ENCODE measurements at places on chromosomes 7 and 10.

DNA sequence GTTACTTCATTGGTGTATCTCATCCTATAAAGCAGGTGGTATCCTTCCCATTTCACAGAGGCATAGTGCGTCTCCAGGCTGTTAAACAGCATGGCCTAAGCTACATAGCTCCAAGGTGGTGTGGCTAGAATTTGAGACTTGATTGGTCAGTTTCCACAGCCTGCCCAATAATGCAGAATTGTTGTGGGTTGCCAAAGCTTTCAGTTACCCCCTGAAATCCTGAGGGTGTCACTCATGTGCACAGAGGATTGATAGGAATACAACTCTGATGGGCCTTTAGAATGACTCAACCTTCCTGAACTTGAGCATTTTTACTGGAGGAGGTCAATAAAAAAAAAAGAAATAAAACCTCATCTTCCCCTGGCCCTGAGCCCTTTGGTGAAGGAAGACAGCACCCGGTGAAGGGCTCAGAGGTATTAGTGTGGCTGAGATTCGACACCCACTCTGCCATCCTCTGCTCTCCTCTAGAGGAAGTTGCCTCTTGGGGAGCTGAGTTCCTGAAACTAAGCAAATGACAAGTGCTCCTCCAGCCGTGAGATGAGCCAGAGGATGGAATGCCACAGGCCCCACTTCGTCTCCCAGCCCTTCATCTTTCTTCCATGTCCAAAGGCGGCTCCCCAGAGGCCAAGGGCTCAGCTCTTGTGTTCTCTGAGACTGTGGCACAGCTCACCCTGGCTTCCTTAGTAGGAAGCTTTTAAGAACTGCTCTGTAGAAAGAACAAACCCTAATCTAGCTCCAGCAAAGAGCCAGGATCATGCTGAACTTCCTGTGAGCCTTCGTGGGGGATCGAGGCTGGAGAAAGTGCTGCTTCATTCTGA, 1.0 kb downstream of the ACSL5 start:
- DNase-seq: no peak

GRCh38 chr7:27205325-27206280, 5.7 kb upstream of the HOXA13 start:
- DNase-seq: no peak

DNA sequence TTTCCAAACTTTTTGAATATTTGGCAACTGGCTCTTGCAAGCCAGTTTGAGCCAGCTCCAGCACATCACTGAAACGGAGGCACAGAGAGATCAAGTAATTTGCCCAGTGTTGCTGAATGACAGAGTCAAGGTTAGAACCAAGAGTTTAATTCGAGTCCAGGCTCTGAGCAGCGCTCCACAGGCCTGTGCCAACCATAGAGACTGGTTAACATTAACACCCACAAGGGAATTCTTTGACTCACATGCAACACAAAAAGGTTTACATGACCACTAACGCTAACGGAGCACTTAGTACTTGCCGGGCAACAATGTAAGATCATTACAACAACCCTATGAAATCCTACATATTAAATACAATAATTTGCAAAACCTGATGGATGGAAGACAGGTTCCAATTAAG, 1.5 kb downstream of the RGS10 start:
- no peak for DNase-seq

DNA sequence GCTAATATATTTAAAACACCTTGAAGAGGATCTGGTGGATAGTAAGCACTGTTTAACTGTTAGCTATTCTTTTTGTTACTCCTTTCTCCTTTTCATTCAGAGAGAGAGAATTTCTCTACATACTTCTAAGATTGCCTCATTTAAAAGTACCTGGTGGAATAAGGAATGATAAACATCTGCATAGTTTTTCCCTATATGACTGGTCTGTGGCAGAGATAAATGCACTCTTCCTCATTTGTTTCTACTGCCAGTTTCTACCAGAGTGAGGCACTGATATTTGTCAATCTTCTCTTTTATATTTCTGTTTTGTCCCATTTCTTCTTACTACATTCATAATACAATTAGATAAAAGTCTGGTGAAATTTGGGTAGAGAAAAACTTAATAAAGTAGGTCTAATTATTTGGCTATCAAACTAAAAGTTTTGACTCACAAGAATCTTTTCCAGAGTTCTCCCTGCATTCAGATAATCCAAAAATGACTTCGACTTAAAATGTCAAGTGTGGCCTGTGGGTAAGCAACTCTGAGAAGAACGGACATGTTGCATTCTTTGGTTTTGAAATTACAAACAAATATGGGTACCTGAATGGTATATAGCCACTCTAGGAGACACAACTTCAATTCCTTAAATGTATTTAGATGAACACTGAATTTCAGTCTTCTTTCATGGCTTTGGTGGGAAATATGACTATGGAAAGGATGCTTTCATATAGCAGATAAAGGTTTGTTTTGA, 38.8 kb downstream of the RNLS start:
- DNase-seq: no peak

DNA sequence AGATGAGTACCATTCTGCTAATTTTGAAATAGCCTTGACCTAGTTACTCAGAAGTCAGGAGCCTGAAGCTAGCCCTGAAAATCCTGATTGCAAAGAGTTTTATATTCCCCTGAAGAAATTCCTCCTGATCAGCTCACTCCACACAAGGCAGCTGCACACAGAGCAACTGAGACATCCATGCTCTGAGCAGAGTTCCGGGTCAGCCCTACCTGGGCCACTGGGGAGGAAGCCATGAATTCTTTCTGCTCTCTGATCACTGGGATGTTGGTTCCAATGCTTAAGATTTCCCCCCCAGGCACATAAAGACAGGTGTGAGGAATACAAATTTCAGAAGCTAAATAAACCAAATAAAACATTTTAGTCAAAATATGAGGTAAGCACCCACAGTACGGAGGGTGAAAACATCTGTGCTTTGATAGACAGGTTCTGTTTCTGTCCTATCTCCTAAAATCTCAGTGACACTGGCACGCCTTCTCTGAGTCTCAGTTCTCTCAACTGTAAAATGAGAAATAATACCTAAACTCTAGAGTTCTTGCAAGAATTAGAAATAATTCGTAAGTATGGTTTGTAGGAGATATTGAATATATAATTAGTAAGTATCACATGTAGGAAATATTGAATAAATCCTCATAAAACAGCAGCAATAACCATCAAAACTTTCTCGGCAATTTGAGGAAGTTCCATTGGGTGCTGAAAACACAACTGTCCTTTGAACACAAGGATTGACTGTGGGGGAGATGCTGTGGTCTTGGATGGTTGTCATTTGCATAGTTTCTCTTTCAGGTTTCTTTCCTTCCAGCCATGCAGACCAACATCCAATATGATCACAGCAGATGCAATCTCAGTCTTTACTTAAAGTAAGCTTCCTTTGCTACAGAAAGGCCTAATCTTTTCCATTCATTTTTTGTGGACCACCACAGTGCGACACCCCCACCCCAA, 133.0 kb upstream of the TNS3 start:
- no peak for DNase-seq

GRCh38 chr7:156907656-156908055, 14.7 kb upstream of the LMBR1 start:
- DNase-seq: no peak
